Activated CD8-positive, alpha-beta T cell treated with anti-CD3 and anti-CD28 coated beads for 36 hours (primary cell): ENCODE measurements at places on chromosomes 5 and 9. TPM values are rescaled to one million over a fixed set of nuclear protein-coding genes. Genes with fewer than 3 reads are reported as not detected.

SLC34A1 gene
- total RNA-seq, result 0.43 TPM

HMCN2 gene
- total RNA-seq, result not detected

OMD gene
- total RNA-seq, result not detected

ACSL6 gene
- total RNA-seq, result 4.7 TPM

ANKRD34B gene
- not detected for total RNA-seq

GRCh38 chr9:124873664-124874063 is 11.7 kb downstream of the ARPC5L start:
- DNase-seq, result peak; percentile 28

DNA sequence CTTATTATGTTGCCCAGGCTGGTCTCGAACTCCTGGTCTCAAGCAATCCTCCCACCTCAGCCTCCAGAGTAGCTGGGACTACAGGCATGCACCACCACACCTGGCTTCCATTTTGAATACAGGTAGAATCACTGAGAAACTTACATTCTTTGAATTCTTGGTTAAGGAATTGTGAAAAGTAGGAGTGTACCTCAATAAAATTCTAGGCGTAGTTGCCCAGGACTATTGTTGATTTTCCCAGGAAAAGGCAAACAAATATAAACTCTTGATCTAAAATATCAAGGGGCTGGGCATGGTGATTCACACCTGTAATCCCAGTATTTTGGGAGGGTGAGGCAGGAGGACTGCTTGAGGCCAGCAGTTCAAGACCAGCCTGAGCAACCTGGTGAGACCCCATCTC is 16.8 kb upstream of the DMXL1 start:
- DNase-seq, result no peak

DNA sequence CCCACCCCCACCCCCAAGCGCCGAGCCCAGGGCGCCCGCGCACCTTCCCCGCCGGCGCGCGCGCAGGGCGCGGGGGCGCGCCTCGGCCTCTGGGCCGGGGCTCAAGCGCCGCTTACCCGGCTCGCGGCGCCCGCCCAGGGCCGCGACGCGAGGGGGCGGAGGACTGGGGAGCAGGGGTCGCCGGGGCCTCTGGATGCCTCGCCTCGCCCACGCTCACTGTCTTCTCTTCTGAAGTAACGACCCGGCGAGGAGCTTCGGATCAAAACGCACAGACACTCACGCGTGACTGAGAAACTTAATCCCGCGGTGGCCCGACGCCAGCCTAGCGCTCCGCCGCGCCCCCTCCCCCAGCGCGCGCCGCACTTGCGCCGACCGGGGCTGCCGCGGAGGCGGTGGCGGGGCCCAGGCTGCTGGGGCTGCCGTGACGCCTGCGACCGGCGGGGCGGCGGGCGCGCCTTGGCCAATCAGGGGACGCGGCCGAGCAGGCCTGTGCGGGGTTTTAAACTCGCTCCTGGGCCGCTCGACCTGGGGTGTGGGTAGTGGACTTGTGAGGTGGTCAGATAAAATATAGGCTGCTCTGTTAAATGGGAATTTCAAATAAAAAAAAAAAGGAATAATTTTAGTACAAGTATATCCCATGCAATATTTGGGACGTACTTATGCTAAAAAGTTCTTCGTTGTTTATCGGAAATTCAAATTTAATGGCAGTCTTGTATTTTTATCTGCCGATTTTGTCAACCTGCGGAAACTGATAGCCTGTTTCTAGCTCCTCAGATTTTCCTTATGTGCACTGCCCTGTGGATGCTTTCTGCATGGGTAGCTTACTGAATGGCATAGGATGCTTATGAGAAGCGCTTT is at the start of gene MPDZ:
Gene MPDZ, minus strand, starts transcription at position 409 of the 858 bp plus-strand sequence. CDS start 29,377 bp downstream, outside the sequence.
- DNase-seq, result peak; percentile 2

DNA sequence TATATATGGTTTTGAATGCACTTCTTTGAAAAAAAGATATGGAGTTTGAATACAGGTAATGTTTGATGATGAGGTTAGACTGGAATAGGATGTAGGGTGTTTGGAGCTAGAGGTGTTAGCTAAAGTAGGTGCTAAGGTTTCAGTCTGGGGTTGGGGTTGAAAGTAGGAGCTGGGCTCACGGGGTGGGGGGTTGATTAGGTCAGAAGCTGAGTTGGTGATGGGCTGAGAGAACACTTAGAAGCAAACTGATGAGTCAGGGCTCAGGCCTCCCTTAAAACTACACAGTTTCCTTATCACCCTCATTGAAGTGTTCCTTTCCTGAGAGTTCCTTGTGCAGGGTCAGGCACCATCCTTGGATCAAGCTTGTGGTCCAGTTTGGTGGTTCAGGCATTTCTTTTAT is 308.8 kb upstream of the ADAMTS16 start:
- no peak for DNase-seq

DNA sequence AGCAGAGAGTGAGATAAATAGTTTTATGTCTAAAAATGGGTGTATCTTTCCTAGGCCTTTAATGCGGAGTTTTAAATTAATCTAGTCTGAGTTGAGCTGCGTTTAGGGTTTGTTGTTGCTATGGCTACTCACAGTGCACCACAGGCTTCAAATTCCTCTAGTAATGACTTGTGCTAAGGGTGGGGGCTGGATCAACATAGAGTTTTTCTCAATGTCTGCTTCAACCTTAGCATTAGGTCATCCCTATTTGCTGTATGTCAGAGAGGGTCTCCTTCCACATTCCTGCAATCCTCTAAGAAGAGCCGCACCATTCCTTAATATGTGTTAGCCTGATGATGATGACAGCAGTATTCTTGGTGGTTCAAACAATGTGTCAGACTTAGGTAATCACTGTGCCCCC is 465.6 kb upstream of the KIF2A start:
- no peak for DNase-seq

DNA sequence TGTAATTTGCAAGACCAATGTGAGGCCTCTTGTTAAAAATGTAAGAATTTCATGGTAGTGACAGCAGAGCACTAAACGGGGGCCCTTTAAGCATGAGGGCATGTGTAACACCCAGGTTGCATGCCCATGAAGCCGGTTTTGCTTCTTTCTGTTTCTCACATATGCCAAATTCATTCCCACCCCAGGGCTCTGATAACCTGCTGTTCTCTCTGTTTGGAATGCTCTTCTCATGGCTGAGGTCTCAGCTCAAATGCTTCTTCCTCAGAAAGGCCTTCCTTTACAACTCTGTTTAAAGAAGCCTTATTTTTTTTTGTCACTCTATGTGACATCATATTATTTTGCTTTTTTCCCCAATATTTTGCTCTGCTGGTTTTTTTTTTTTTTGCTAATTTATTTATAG is 369.0 kb downstream of the KIAA0825 start:
- DNase-seq, result no peak

DNA sequence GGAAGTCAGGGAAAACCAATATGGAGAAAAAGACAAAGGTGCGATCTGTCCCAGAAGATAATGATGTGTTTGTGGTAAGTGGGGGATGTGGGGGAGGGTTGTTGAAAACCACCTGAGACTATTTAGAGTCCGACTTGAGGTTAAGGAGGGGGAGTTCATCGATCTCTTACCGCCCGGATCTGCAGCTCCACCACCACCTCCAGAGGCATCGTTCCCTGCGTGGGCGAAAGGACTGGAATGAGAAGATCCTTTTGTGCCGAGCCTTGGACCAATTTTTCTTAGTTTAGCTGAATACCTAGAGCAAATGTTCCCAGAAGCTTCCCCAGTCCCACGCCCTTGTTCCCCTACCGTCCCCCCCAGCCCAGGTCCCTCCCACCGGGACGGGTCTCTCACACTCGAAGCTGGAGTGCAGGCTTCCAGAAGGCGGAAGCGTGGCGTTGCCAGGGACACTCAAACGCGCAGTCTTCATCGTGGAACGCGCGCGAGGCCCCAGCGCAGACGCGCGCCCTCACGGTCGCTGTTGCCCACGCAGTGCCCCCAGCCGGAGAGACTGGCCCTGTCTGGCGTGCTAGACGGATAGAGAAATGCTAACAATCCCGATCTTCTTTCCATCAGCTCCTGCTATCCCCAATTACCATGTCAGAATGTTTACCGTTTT is at the start of gene SPATA6L:
Gene SPATA6L, minus strand, starts transcription at position 439 of the 658 bp plus-strand sequence. Its CDS starts 230 bp downstream, at position 209.
- DNase-seq, result peak; percentile 54

GRCh38 chr5:14465116-14465515 is 116.5 kb upstream of the OTULINL start:
- DNase-seq, result no peak

DNA sequence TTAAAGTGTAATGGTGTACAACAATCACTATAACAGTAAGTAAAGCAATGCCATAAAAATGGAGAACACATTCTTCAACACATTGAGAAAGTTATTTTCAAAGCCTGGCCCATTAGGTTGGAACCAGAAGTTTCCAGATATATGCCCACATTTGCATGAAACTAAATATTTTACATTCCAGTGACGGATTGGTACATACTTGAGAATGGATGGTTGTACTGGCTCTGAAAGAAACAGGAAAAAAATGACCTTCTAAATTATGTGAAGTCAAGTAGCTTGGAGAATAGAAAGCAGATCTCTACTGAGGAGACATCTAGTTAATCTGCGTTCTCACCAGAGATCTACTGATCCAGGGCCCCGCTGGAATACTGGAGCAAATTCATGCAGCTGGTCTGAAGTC is 1037.0 kb downstream of the NR2F1-AS1 start:
- no peak for DNase-seq
